Activated naive CD4-positive, alpha-beta T cell treated with Interleukin-2 at 50 U/mL for 16 hours (primary cell): ENCODE measurements at places on chromosomes 7 and 10.

GRCh38 chr10:124722798-124723783 lies 21.1 kb downstream of the FAM53B start:
- DNase-seq: peak; percentile 76

DNA sequence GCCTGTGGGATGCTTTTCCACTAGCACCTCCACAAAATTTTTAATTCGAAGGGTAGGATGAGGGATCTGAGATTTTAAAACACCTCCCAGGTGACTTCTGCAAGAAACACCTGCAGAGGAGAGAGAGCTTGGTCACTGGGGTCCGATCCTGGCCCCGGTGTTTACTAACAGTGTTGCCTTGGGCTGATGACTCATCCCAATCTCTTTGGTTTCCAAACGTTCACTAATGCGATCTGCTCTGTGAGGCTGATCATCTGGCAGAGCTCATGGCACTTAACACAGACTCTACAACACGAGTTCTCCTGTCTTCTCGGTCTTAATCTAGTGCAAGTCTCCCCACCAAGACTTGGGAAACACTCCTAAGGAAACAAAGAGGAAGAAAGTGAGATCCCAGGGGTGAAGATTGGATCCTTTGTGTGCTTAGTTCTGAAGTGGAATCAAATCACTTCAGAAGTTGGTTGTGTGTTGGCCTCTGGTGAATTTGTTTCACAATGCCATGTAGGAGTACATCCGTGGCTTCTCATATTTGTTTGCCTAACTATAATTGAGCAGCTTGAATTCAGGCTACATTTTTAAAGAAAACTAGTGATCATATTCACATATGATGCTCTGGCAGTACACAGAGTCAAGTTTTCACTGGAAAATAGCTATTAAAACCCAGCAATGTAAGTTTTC lies 407.9 kb downstream of the NRG3 start:
- DNase-seq: no peak

DNA sequence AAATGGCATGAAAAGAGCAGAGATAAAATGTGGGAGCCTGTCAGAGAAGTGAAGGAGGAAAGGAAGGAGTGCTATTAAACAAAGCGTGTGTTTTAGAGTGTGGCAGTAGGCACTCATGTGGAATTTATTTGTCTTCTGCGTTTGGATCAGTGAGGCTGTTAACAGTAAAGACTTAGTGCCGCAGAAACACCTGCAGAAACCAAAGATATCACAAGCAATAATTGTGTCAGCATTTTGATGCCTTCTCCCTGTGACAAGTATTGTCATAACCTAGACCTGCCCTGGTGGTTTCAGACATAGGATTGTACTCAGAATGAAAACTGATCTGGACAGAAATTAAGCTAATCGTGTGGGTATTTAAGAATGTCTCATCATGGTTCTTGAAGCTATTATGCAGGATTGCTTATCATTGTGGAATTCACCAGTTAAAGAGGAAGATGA lies 191.0 kb downstream of the CAMK1D start:
- no peak for DNase-seq

- DNase-seq: no peak
Observed at GRCh38 chr7:115178835-115179234, 256.9 kb downstream of the MDFIC start.

DNA sequence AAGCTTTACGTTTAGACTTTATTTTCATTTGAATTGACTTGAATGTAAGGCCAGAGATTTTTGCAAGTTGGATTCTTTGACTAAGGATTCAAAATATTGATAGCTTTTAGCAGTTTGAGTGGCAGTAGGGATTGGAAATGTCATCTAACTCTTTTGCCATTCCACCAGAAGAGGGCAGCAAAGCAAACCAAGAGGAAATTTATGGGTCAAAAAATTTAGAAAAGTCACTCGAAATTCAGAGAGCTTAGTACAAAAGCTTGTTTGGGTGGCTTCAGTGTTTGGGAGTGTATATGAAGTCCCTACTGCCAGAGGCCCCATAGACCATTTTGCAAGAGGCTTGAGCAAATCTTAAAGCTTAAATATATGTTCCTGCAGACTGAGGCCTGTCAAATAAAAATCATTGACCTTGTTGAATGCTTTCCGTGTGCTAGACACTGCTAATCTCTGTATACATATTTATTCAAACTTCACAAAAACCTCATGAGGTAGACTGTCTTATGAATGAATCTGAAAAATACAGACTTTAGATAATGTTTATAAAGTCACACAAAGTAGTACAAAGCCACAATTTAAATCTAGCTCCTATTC lies 44.6 kb upstream of the RSBN1L start:
- no peak for DNase-seq

DNA sequence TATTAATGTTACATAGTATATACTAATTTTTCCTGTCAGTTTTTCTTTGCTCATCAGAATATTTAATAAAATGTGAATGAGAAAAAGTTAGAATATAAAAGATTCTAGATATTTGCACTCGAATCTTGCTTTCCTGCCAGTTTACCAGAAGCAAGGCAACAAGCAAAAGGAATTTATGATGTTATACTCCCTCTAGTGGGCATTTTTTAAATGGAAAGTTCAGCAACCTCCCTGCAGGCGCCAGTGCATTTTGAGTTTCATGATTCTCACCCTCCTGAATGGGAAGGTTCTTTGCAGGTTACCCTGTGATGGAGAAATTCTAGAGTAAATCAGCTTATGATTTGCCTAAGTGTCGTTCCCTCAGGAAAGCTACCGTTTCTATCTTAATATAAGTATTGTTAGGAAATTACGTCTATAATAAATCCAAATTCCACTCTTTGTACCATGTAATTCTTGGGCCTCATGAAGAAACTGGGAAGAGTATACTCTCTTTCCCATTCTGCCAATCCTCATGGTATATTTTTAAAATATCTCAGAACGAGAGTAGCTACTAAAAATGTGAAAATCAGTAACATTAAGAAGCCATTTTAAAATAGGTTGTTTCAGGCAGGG lies 350.0 kb downstream of the CRPPA start:
- DNase-seq: no peak

DNA sequence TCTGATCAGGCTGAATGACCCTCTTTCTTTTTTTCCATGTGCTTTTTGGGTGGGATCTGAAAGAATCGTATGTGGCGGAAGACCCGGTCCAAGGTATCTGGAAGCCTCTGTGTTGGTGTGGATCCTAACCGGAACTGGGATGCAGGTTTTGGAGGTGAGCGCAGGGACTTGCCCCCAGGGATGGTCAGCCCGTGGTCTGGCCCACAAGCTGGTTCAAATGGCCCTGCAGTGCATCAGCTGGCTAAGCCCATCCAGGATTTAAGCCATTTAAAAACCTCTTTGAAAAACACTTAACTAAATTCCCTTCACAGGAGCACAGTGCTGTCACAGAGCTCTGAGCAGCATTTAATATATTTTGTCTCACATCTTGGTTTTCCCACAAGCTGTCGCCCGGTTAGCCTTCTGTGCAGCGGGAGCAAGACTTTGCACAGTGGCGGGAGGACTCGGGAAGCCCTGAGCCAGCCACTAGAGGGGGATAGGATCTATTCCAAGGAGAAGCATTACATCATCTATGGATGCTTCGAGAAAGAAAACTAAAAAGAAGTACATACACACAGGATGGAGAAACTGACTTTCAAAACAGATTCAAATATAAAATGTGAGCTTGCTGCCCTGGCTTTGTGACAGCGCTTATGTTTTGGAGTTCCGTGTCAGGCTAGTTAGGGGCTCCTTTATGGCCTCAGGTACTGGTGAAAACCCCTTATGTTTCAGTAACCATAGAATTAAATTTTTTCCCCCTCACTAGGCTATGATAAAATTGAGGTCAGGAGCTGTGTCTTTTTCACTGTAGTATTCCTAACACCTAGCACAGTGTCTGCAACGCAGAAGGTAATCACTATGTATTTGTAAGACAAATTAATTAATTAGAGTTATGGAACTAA lies 11.3 kb downstream of the CPA2 start:
- no peak for DNase-seq

GRCh38 chr7:73734619-73735527 lies 3.7 kb downstream of the ABHD11 start:
- peak; percentile 84 for DNase-seq

DNA sequence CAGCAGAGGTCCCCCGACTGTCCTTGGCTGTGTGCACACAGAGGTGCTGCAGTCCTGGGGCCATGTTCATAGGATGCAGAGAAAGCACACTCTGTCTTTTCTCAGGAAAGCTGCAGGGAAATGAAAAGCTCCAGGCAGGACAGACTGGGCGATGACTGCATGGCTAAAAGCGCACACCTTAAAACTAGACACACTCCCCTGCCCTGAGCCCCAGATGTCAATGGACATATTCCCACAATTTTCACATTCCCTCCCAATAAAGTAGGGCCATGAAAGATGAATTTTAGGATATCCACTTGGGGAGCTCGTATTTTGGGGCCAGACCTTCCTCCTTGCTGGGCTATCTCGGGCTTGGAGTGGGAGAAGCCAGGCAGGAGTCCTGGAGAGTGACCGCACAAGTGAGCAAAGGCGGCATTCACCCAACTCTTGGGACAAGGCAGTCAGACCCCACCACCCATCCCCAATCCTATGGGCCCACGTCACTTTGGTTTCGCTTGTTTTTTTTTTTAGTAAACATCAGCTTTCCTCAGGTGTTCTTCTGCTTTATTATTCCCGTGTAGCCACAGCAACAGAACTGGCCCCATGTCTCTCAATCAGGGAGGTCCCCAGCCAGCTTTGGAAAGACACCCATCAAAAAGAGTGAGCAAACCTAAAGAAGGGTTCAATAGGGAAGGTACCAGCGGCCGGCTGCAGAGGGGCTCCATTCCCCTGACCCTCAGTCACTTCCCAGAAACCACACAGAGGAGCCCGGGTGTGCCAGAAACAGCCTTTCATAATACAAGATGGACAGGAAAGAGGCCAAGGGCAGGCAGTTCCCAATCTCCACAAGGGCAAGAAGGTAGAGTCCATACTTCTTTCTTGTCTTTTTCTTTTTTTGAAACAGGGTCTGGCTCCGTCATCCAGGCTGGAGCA lies 12.7 kb downstream of the GPRIN2 start:
- peak; percentile 2 for DNase-seq

GRCh38 chr10:5958675-5959074 lies 18.7 kb downstream of the IL15RA start:
- DNase-seq: no peak
